ENCODE measurements at places on chromosomes 7 and 10. TPM values are rescaled to one million over a fixed set of nuclear protein-coding genes. Genes with fewer than 3 reads are reported as not detected.

The CALML3 gene
- polyA plus RNA-seq = 0.30 TPM

DNA sequence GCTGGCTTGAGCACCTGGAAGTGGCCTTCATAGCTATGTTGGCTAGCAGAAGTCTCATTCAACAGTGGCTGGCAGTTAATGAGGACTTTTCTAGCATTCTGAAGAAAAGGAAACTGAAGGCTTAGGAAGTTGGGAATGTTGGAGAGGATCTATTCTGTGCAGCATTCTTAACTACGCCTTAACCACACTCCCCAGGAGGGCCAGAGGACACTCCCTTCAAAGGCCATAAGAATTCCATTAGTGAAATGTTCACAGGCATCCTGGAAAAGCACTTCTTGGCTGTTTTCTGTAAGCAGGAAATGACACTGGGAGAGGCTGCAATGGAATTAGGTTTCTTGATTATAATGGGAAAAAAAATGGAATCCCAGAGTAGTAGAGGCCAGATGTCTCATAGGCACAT is 188.9 kb downstream of the ARHGAP12 start:
- H3K27ac ChIP-seq = peak overlapping the region; percentile 76
- no peak overlapping the region for H3K4me3 ChIP-seq
- H3K27me3 ChIP-seq = no peaks in the 10 kb centered on the region
- peak; percentile 95 for DNase-seq
- H3K4me1 ChIP-seq = peaks cover 17% of the 10 kb centered on the region
- H3K36me3 ChIP-seq = no peaks in the 10 kb centered on the region

DNA sequence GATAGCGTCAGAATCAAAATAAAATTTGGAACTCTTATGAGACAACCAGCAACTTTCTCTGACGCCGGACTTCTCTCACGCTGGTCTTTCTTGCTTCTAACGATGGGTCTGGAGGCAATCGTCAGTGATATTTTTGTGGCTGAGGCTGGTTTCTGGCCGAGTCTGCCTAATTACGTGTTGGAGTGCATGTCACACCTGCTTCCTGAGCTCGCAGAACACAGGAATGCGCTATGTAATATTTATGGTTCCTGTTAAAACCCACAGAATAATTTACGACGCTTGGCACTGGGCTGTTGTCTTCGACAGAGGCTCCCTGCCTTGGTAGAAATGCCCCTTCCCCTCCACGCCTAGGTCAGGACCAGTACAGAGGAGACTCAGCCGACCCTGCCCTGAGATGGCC is 64.9 kb downstream of the NPTX2 start:
- H3K27ac ChIP-seq = no peak overlapping the region
- no peak for DNase-seq
- H3K4me3 ChIP-seq = no peak overlapping the region
- peaks cover 13% of the 10 kb centered on the region for H3K4me1 ChIP-seq

DNA sequence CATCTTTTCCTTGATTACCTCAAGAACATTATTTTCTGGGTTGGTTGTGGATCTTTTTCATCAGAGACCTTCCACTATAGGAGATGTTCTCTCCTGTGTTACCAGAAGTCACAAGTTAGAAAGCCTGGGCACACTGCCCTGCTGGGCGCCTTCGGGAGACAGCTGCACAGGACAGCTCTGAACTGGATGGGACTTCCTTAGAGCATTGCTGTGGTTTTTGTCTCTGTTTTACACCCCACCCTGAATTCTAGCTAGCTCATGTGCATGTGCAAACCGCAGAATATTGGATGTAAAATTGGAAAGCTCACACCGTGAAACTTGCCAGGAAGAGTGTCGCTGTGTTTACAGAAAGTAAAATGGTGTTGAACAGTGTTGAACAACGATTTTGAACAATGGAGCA is 54.4 kb upstream of the SEC61G start:
- peak; percentile 89 for DNase-seq
- peak overlapping the region; percentile 79 for H3K27ac ChIP-seq

- peak within 1 kb of the TSS; percentile 84 for H3K4me3 ChIP-seq
- DNase-seq = peak; percentile 90
- H3K36me3 ChIP-seq = no peaks in the 10 kb centered on the region
- peaks cover 9% of the 10 kb centered on the region for H3K4me1 ChIP-seq
- no peaks in the 10 kb centered on the region for H3K27me3 ChIP-seq
- H3K27ac ChIP-seq = peak within 1 kb of the TSS; percentile 99
Measured at GRCh38 chr10:113679463-113680189, at the start of gene CASP7. Gene CASP7 (plus strand): TSS chr10:113679912. CDS start chr10:113697494, 17,582 bp downstream.

The HTR5A gene
- not detected for polyA plus RNA-seq

The NRG3 gene
- 0.21 TPM for polyA plus RNA-seq

GRCh38 chr10:98316170-98316569 is 48.2 kb upstream of the LOXL4 start:
- no peak overlapping the region for H3K4me3 ChIP-seq
- H3K36me3 ChIP-seq = no peaks in the 10 kb centered on the region
- DNase-seq = no peak
- peaks cover 7% of the 10 kb centered on the region for H3K4me1 ChIP-seq
- peaks cover 5% of the 10 kb centered on the region for H3K27me3 ChIP-seq
- no peak overlapping the region for H3K27ac ChIP-seq

- H3K27ac ChIP-seq = no peak overlapping the region
- H3K4me3 ChIP-seq = no peak overlapping the region
- H3K27me3 ChIP-seq = no peaks in the 10 kb centered on the region
- DNase-seq = no peak
- no peaks in the 10 kb centered on the region for H3K36me3 ChIP-seq
Measured at GRCh38 chr10:77333610-77334340, 303.8 kb downstream of the KCNMA1 start.

The MTG1 gene
- 44.9 TPM for polyA plus RNA-seq

The OR2A12 gene
- not detected for polyA plus RNA-seq

- peaks cover 11% of the 10 kb centered on the region for H3K36me3 ChIP-seq
- peaks cover 61% of the 10 kb centered on the region for H3K4me1 ChIP-seq
- H3K27ac ChIP-seq = no peak overlapping the region
- no peaks in the 10 kb centered on the region for H3K27me3 ChIP-seq
- H3K4me3 ChIP-seq = no peak overlapping the region
Measured at GRCh38 chr7:2732388-2732787, 44.4 kb downstream of the AMZ1 start.

- no peak overlapping the region for H3K4me3 ChIP-seq
- no peak overlapping the region for H3K27ac ChIP-seq
- no peak for DNase-seq
- no peaks in the 10 kb centered on the region for H3K36me3 ChIP-seq
- peaks cover 2% of the 10 kb centered on the region for H3K27me3 ChIP-seq
Measured at GRCh38 chr10:48549236-48549635, 55.6 kb downstream of the ARHGAP22 start.

DNA sequence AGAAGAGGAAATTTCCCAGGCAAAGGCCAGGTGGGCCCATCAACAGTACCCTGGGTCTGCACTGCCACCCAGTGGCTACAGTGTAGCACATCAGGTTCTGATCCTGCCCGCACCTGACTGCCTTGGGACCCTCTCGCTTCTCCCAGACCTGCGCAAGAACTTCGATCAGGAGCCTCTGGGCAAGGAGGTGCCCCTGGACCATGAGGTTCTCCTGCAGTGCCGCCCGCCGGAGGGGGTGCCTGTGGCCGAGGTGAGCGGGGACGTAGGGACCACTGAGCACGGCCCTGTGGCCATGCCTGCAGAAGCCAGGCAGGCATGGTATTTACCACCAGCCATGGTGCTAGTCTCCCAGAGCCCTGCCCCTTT is 33.9 kb upstream of the SLC29A3 start:
- H3K27ac ChIP-seq = no peak overlapping the region
- peak; percentile 70 for DNase-seq
- H3K27me3 ChIP-seq = peaks cover 4% of the 10 kb centered on the region
- H3K36me3 ChIP-seq = peaks cover 12% of the 10 kb centered on the region
- no peak overlapping the region for H3K4me3 ChIP-seq
- peaks cover 5% of the 10 kb centered on the region for H3K4me1 ChIP-seq

The ARHGAP22 gene
- 1.2 TPM for polyA plus RNA-seq

DNA sequence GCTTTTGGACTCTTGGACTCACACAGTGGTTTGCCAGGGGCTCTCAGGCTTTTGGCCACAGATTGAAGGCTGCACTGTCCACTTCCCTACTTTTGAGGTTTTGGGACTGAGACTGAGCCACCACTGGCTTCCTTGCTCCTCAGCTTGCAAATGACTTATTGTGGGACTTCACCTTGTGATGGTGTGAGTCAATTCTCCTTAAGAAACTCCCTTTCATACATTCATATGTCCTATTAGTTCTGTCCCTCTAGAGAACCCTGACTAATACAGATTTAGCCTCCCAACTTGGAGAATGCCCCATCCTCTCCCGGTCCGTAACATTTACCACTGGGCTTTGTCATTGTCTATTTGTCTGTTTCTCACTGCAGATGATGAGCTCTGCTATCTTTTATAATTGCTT is 52.8 kb upstream of the CUL1 start:
- H3K4me3 ChIP-seq = no peak overlapping the region
- H3K27ac ChIP-seq = no peak overlapping the region
- no peaks in the 10 kb centered on the region for H3K36me3 ChIP-seq
- DNase-seq = no peak
- no peaks in the 10 kb centered on the region for H3K4me1 ChIP-seq
- H3K27me3 ChIP-seq = no peaks in the 10 kb centered on the region

The CCL26 gene
- polyA plus RNA-seq = 1.6 TPM

The FAM25A gene
- polyA plus RNA-seq = not detected
